Stimulated activated CD8-positive, alpha-beta memory T cell treated with anti-CD3 and anti-CD28 coated beads, Interleukin-4, amount 100 ng/mL, for 1 hour (primary cell): ENCODE measurements at places on chromosomes 4 and X.

DNA sequence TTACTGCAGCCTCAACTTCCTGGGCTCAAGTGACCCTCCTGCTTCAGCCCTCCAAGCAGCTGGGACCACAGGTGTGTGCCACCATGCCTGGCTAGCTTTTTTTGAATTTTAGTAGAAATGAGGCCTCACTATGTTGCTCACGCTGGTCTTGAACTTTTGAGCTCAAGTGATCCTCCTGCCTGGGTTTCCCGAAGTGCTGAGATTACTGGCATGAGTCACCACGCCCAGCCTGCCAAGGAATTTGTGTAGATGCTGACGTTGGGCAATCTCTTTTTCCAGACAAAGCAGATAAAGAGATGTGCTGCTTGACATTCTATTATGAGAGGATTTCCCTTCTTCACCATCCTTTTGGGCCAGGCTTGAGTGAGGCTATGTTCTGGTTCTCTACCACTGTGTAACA lies 254.5 kb upstream of the RPS6KA3 start:
- no peak for DNase-seq

DNA sequence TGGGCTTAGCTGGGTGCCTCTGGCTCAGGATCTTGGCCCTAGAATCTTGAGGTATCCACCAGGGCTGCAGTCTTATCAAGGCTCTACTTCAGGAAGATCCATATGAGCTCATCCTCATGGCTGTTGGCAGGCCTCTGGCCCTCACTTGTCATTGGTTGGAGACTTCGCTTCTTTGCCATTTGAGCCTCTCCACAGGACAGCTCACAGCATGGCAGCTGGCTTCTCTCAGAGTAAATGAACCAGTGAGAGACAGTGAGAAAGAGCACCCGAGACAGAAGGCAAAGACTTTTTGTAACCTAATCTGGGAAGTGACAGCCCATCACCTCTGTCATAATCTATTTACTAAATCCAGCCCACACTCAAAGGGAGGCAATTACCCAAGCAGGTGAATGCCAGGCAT lies 236.8 kb downstream of the GPAT3 start:
- DNase-seq = no peak

DNA sequence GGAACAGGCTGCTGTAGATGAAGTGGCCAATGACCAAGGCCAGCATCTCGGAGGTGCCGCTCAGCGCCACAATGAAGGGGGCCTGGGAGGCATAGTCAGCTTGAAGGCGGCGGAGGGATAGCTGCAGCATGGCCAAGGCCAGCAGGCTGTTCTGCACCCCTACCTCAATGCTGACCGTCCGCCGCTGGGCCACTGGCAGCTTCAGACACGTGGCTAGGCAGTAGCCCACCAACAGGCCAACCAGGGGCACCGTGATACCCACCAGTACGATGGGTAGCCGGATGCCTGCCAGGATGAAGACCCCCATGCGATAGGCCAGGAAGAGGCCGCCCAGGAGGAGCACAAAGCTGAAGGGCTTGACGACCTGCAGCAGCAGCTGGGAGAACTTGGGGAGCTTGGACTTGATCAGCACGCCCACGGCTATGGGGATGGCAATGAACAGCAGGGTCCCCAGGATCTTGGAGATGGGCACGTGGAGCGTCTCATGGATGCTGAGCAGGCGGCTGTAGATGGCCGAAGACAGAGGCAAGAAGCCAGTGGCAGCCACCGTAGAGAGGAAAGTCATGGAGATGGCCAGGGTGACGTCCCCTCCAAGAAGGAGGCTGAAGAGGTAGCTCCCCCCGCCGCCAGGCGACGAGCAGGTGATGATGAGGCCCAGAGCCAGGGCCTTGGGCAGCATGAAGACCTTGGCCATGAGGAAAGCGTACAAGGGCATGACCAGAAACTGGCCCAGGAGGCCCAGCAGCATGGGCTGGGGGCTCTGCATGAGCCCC lies 1.3 kb upstream of the UBL4A start:
- no peak for DNase-seq

GRCh38 chrX:18985186-18985435 lies 1.2 kb upstream of the PHKA2 start:
- DNase-seq = no peak

DNA sequence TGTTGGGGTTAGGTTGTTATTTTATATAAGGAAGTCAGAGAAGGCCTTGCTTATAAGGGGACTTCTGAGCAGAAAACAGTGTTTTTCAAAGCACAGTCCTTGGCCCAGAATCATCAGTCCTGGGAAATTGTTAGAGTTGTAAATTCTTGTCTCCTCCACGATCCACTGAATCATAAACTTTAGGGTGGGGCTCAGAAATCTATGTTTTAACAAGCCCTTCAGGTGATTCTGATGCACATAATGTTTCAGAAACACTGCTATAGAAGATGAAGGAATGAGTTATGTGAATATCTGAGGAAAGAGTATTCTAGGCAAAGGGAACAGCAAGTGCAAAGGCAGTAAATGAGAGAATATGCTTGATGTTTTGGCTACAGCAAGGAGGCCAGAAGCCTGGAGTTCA lies 121.8 kb downstream of the COL4A6 start:
- DNase-seq = no peak

GRCh38 chr4:118883861-118884260 lies 4.8 kb upstream of the SYNPO2 start:
- no peak for DNase-seq

DNA sequence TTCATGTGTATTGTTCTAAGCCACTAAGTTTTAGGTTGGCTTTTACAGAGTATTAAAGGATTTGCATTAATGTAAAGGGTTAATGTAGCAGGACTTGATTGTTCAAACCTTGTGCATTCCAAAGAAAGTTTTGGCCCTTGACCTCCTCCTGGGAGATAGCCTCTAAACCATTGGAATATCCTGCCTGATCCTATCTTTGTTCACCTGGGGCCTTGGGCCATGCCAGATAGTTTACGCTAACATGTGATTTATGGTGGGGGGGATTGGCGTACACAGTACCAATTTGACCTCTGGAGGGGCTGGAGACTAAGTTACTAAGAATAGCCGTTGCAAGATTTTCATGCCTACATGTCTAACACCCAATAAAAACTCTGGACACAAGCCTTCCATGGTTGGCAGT lies 1002.7 kb upstream of the PABPC4L start:
- DNase-seq = no peak

GRCh38 chr4:64464581-64464980 lies 55.3 kb upstream of the TECRL start:
- DNase-seq = no peak

- no peak for DNase-seq
Observed at GRCh38 chrX:73069365-73070035, 9.8 kb downstream of the PABPC1L2A start.

- no peak for DNase-seq
Observed at GRCh38 chrX:119489212-119490074, 21.2 kb downstream of the SLC25A5 start.

DNA sequence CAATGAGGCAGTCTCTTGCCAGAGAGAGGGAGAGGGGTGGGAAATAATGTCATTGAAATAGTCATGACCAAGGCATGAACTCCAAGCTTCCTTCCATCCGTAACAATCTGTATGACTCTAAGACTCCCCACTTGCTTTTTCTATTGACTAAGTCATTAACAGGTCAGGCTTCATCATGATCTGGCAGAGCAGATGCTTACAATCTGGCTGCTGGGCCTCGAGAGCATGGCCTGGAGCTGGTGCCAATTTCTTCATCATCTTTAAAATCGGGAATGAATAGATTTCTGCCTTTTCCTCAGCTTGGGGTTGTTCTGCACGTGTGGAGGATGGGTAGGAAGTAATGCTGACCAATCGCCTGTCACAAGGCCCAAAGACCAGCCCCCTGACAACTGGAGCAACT lies 280.6 kb upstream of the CLNK start:
- DNase-seq = no peak

GRCh38 chrX:23802431-23802830 lies 19.5 kb downstream of the SAT1 start:
- no peak for DNase-seq

DNA sequence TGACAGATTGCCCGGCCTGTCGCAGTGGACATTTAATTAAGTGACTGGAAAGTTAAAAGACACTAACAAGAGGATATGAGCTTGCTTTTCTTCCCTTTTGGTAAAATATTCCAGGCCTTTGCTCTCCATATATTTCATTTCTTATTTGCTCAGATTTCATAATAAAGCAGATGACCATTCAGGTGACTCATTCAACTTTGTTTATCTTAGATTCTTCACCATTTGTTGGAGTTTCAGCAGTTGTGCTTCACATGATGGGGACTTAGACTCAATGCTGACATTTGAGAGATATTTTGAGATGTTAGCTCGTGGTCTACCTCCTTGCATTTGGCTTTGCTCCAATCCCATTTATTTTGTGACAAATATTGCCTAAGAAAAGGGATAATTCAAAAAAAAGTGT lies 312.2 kb downstream of the ARHGAP24 start:
- no peak for DNase-seq

DNA sequence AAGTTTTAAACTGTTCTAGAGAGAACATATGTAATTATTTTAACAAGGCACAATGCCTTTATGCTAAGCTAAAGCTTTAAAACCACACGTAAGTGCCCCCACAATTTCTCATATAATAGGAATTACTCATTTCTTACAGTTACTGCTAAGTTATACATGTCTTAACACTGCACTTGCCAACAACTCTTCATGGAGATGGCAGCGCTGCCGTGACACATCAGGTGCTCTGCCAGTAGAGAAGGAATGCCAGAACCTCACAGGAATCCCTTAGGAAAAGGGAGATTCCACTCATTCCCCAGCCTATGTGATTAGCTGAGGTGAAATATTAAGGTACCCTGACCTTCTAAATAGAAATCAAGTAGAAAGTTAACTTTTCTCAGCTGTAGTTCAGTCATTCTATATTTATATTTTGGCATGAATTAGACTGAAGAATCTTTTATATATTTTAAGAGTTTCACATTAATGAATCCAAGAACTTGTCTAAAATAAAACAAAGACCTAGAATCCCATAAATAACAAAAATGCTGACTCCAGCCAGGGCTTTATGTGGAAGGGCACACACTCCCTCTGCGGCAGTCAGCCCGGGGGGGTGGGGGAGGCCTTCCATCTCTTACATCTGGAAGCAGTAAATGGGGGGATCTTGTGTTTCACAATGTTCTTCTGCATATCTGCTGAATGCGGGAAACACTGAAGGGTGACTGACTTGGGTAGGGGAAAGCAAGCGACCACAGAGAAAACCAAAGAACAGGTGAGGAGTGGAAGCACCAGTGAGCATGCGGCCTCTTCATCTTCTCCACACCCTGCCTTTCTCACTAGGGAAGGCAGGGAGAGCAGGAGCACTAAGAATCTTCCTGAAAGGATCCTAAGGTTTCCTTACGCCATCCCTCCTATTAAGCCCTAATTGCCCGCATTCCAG lies 23.7 kb downstream of the ACSL1 start:
- no peak for DNase-seq

- DNase-seq = no peak
Observed at GRCh38 chr4:76781698-76782595, 116.0 kb downstream of the SOWAHB start.

- no peak for DNase-seq
Observed at GRCh38 chrX:107971636-107972035, 10.5 kb downstream of the TEX13B start.

- no peak for DNase-seq
Observed at GRCh38 chrX:475926-476723, 89.4 kb upstream of the PPP2R3B start.

DNA sequence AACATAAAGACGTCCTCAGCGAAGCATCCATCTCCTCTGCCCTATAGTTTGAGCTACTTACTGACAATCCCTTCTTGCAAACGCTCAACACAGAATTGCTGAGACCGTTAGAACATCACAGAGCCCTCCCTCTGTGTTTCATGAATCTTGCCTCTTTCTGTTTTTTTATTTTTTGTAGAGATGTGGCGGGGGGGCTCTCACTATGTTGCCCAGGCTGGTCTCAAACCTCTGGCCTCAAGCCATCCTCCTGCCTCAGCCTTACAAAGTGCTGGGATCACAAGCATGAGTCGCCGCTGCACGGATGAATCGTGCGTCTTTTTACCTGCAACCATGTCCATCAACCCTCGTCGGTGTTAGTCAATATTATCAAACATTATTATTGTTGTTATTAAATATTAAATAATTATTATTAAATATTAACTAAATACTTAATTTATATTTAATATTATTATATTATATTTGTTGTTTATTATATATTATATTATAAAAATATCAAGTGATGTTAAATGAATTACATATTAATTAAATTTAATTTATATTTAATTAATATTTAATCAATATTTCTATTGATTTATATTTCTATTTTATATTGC lies 200.7 kb downstream of the CRLF2 start:
- no peak for DNase-seq

DNA sequence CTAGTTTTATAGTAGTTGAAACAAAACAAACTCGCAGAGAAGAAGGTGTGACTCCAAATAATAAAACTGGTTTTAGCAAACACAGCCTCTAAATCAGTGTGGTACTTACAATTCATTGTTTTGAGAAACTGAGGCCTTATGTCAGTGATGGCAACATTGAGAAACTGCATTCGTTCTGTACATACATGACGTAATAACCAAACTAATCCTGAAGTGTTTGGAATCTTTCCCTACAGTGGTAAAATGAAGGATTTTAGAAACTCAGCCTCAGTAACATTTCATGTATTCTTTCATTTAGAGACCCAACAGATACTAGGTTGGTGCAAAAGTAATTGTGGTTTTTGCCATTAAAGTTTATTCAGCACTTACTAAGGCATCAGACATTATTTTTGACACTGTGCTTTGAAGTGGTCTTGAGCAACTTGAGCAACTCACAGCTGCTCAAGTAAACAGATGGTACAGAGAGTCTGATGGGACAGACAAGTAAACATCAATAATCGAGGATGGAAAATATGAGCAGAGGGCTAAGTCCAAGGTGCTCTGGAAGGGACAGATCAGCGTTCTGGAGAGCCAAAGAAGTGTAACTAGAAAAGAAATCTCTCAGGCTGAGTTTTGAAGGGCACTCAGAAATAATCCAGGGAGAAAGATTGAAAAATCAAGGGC lies 390.8 kb upstream of the BOD1L1 start:
- DNase-seq = no peak
